CD8-positive, alpha-beta memory T cell (primary cell): ENCODE measurements at places on chromosomes 1 and 21.

GRCh38 chr1:214124915-214125314 lies 137.1 kb downstream of the PROX1 start:
- DNase-seq = no peak

GRCh38 chr21:42621819-42622177 lies 31.6 kb upstream of the PDE9A start:
- DNase-seq = no peak

GRCh38 chr21:44519346-44520325 lies 20.4 kb downstream of the KRTAP10-1 start:
- DNase-seq = no peak

- DNase-seq = no peak
Observed at GRCh38 chr1:205930799-205931281, 12.4 kb downstream of the SLC26A9 start.

DNA sequence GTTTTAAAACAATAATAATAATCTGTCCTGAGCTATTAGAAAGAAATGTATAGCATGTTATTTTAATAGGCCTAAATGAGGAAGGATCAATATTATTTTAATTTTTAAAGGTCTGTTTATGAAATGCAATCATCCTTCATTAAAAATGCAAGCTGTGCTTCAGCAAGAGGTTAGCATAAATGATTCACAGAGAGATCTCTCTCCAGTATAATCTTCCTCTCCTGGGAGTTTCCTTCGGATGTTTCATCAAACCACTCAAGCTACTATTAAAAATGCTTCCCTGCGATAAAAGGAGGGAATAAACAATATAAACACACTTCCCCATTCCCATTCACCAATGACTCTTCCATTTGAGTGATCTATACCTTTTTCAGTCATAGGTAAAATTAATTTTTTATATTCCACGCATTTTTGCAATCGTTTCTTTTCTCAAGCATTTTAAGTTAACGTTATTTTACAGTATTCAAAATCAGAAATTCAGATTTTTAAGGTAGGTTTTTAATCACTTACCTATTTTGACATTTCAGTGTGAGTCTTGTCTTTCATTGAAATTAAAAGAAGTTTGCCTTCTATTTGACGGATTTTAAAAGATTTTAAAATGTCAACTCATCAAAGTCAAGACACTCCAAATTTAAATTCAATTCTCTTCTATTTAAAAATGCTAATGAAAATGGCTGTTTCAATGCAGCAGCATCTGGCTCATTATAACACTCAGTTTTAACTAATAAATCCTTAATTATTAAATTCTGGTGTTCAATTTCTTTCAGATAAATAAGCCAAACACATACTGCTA lies 64.3 kb downstream of the RERE start:
- no peak for DNase-seq

GRCh38 chr1:210917560-210918169 lies 216.3 kb downstream of the KCNH1 start:
- DNase-seq = no peak

DNA sequence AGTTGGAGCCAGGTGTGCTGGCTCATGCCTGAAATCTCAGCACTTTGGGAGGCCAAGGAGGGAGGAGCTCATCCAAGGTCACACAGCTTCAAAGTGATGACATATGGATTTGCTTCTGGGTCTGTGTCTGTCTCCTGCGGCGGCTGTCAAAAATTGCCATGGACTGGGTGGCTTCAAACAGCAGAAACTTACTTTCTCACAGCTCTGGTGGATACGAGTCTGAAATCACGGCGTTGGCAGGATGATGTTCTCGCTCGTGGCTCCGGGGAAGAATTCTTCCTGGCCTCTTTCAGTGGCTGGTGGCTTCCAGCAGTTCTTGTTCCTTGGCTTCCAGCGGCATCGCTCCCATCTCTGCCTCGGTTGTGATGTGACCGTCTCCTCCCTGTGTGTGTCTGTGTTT lies 314.8 kb upstream of the C1orf174 start:
- no peak for DNase-seq

DNA sequence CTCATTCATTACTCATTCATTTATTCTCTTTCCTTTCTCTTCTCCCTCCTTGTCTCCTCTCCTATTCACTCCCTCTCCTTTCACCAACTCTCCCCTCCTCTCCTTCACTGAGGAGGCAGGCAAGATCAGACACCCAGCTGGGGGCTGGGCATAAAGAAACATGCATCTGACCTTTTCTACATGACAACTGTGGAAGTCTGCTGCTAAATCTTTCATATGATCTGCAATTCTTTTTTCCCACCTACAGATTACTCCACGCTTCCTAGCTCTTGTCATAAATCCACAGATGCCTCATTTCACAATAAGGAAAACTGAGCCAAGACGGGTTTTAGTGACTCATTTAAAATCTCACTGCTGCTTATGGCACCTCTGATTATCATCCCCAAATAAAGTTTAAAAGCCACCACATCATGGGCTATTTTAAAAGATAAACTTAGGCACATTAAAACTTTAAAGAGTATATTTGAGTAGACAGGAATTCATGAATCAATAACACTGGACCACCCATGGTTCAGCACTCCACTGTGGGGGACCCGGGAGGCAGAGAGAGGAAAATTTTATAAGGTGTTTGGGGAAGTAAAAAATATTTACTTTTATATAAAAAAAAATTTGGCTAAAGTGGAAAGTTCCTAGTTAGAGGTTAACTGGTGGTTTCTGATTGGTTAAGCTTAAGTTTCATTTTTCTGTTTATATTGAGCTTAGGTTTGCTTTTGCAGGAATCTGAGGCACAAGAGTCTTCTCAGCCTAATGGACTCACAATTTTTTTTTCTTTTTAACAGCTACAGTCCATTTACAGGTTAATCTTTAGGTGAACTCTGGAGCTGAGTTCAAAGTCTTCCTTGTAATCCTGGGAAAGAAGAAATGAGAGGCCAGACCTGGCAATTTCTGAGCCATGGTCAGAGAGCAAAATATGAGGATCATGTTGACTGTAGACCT lies 55.8 kb upstream of the DNAH14 start:
- DNase-seq = no peak

GRCh38 chr1:22344329-22344630 lies 107.4 kb upstream of the ZBTB40 start:
- no peak for DNase-seq

DNA sequence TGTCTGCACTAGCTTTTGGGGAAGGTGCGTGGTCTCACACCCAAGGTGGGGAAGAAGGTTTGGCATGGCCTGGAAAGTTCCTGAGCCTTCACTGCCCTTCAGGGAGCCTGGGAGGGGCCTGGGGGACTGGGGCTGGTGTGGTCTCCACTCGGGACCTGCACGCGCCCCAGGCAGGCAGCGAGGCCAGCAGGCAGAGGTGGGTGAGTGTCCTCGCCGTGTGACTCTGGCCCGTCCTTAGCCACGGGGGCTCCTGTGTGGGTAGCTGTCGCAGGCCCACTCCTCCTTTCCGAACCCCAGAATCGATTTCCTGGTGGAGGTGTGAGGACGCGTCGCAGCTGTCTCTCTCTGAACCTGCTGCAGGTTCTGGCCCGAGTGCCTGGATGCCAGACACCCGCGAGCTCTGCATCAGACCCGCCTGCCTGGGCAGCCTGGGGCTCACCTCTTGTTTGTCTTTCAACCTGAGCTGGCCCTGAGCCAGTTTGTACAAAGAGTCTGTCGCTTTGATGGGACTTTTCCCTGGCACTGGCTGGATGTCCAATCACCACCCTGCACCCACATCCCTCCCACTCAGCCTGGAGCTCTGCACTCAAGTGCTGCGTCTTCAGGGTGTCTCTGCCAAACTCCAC lies 36.0 kb upstream of the SLC19A1 start:
- no peak for DNase-seq

DNA sequence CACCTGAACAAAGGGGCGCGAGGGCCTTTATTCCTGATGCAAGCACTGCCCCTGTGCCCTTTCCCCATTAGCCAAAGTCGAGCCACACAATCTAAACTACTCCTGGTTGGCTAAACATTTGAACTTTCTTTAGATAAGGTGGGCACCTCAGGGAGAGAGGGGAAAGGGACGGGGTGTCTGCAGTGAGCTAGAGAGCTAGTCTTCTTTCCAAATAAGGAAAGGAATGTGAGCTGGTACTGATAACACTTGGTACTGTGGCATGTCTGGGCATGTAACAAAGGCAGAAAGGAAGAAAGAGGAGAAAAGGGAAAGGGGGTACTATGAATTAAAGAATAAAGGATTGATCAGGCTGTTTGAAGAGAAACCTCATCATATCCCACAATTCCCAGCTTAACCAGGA lies 62.8 kb downstream of the OVGP1 start:
- no peak for DNase-seq

GRCh38 chr1:68128157-68128556 lies 77.7 kb upstream of the DIRAS3 start:
- no peak for DNase-seq

GRCh38 chr1:58402444-58402843 lies 144.1 kb downstream of the OMA1 start:
- DNase-seq = no peak

DNA sequence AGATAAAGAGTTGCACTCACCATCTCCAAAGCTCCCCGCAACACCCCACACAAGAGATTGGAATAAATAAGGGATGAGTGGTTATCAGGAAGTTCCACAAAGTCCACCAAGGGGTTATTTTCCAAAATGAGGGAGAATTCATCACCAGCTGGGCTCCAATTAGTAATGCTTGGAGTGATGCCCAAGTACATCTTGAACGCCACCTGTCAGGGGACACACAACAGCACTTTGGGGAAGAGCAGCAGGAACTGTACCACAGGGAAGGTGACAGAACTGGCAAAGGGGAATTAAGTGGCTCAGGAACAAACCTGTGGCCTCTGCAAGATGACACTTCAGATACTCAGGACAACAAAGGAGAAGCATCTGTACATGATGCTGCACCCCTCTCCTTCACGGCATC lies 11.5 kb downstream of the TRAPPC3 start:
- no peak for DNase-seq

DNA sequence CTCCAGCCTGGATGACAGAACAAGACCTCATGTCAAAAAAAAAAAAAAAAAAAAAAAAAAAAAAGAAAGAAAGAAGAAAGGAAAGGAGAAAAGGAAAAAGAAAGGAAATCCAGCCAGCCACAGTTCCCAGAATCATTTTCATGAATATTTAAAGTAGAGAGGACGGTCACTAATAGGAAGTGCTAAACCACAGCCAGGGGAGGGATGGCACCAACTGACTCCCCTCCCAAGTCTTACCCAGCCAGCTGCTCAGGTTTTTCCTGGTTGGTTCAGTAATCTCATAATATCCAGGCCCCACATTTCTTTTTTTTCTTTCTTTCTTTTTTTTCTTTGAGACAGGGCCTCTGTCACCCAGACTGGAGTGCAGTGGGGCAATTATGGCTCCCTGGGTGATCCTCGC lies 63.9 kb upstream of the AK4 start:
- DNase-seq = no peak

DNA sequence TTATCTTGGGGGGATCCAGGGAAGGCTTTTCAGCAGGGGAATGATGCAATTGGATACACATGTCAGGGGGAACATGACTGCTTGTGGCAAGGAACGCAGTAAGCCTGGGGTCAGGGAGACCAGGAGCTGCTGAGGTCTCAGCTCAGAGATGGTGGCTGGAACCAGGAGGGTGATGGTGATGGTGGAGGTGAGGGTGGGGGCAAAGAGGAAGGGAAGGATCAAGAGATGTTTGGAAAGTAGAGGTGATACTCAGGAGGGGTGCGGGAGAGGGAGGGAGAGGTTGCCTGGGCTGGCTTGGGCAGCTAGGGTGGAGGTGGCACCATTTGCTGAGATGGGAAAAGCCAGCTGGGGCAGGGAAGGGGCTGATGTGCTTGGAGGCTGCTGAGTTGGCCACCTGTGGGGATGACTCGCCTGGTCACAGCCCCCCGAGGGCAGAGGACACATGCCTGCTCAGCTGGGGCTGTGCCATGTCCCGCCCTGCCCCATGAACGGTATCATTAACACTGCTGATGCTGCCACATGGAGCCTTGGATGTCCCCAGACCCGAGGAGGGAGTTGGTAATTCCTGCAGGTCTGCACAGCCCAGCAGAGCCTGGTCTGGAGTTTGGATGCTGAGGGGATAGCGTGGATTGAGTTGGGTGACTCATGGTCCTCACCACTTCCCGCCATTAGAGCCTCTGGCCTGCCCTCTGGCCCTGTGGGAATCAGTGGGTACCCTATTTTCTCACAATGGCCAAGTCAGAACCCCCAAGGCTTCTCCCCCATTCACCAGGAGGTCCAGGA lies 6.3 kb upstream of the PADI1 start:
- no peak for DNase-seq

GRCh38 chr1:178101654-178102053 lies 7.8 kb downstream of the RASAL2 start:
- no peak for DNase-seq

DNA sequence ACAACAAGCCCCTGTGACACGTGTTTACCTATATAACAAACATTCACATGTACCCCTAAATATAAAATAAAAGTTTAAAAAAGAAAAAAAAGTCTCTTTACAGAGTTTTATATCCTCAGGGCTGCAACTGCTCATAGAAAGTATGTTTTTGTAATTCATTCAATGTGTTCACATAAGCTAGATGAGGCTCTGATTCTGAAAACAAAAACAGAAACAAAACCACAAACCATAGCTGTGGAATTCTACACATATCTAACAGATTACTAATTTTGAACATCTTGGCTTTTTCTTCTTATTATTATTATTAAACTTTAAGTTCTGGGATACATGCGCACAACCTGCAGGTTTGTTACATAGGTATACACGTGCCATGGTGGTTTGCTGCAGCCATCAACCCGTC lies 579.6 kb upstream of the ZRANB2 start:
- no peak for DNase-seq

GRCh38 chr1:56897150-56898004 lies 42.8 kb downstream of the C8A start:
- no peak for DNase-seq

- no peak for DNase-seq
Observed at GRCh38 chr1:116680752-116681151, 13.2 kb upstream of the IGSF3 start.

DNA sequence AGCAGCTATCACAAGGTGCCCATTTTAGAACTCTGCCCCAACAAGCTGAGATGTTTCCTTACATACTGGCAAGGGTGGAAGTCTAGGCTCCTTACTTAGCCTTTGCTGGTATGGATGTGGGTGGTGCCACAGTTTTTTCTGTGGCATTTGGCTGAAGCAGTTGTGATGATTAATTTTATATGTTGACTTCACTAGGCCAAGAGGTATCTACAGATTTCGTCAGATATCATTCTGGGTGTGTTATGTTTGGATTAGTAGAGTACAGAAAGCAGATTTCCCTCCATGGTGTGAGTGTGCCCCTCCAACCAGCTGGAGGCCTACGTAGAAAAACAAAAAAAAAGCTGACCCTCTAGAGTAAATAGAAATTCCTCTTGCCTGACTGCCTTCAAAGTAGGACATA lies 317.0 kb downstream of the BARHL2 start:
- no peak for DNase-seq

DNA sequence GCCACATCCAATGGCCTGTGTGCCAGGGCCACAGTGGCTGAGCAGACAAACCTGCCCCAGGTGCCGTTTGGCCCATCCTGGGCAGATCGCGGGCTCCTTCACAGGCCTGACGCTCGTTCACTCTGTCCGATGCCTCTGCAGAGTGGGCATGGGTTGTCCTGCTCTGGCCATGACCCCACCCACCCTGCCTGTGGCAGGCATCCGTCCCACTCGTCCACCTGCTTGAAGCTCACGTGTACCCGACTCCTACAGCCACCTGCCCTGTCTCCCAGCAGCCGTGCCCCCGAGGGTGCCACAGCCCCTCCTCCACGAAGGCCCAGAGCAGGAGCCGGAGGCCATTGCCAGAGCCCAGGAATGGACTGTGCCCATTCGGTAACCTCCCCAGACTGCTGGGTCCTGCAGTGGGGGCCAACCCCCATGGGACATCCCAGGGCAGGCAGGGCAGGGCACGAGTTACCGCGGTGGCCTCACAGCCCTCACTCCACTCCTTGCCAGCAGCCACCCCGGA lies 41.9 kb downstream of the TRIM11 start:
- no peak for DNase-seq

GRCh38 chr1:14372526-14372925 lies 226.0 kb upstream of the KAZN start:
- DNase-seq = no peak
